Activated naive CD8-positive, alpha-beta T cell treated with anti-CD3 and anti-CD28 coated beads, Interleukin-2, amount 10 ng/mL, durations not matched to agents 7 days and 5 days (primary cell): ENCODE measurements at places on chromosomes 11 and 22. TPM values are rescaled to one million over a fixed set of nuclear protein-coding genes. Genes with fewer than 3 reads are reported as not detected.
A peak's percentile ranks its signal among the peaks of the same experiment; 100 is the strongest.

DNA sequence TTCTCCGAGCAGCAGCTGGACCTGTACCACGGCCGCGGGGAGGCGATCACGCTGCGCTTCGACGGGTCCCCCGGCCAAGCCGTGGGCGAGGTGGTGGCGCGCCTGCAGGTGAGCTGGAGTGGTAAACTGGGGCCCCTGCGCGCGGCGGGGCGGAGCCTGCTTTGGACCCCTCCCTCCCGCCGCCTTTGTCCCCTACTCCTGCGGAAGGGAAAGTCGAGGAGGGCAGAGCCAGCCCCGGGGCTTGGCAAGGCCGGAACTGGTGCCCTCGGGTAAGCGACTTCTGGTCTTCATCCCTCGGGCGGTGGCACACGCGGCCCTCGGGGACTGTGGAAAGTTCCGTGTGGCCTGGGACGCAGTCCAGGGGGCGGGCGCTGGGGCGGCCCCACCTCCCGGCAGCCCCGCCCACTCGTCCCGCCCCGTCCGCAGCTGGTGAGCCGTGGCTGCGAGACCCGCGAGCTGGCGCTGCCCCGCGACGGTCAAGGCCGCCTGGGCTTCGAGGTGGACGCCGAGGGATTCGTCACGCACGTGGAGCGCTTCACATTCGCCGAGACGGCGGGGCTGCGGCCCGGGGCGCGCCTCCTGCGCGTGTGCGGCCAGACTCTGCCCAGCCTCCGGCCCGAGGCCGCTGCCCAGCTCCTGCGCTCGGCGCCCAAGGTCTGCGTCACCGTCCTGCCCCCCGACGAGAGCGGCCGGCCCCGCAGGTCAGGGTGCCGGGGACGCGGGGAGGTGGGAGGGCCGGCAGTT is 9.2 kb downstream of the SIPA1 start:
- peaks cover 22% of the 10 kb centered on the region for H3K4me1 ChIP-seq
- H3K27ac ChIP-seq: no peak overlapping the region
- H3K27me3 ChIP-seq: no peaks in the 10 kb centered on the region
- H3K36me3 ChIP-seq: peaks cover 10% of the 10 kb centered on the region

Gene MGAT3
- 7.2 TPM for total RNA-seq

- no peak for DNase-seq
- no peak overlapping the region for H3K27ac ChIP-seq
- no peaks in the 10 kb centered on the region for H3K4me1 ChIP-seq
- H3K4me3 ChIP-seq: no peak overlapping the region
- H3K36me3 ChIP-seq: no peaks in the 10 kb centered on the region
Measured at GRCh38 chr22:19700790-19701419, 13.4 kb upstream of the SEPTIN5 start.

- H3K27ac ChIP-seq: no peak overlapping the region
- H3K4me3 ChIP-seq: no peak overlapping the region
- no peaks in the 10 kb centered on the region for H3K4me1 ChIP-seq
- H3K36me3 ChIP-seq: no peaks in the 10 kb centered on the region
- H3K27me3 ChIP-seq: no peaks in the 10 kb centered on the region
Measured at GRCh38 chr11:5102246-5102645, 32.9 kb downstream of the OR52E1 start.

Gene CASP1
- total RNA-seq: 93.6 TPM

DNA sequence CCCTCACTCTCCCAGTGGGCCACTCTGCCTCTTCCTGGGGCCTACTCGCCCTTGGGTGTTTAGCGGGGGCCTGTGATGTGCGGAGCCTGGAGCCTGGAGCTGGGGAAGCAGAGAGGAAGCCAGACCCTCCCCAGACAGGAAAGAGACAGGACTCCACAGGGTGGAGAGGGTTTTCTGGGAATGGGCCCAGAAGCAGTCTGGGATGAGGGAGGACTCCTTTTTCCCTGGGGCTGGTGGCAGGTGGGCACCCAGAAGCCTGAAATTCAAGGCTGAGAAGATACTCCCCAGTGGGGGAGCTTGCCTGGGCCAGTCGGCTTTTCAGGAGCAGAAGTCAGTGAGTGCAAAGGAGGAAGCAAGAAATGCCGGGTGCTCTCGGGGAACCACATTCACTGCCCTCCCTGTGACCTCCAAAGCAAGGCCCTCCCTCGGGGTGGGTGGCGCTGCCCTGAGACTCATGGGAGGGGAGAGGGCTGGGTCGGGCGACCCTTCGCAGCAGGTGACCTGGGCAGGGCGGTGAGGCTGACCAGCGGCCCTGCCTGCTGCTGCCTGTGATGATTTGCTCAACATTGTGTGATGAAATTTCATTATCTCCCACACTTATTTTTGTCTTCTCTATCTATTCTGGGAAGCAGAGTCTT is 1377.4 kb downstream of the BRD1 start:
- H3K27me3 ChIP-seq: no peaks in the 10 kb centered on the region
- H3K4me3 ChIP-seq: no peak overlapping the region
- no peak overlapping the region for H3K27ac ChIP-seq
- H3K36me3 ChIP-seq: no peaks in the 10 kb centered on the region
- no peaks in the 10 kb centered on the region for H3K4me1 ChIP-seq

GRCh38 chr11:47477753-47478152 is 28.8 kb upstream of the RAPSN start:
- H3K27me3 ChIP-seq: no peaks in the 10 kb centered on the region
- peaks cover 32% of the 10 kb centered on the region for H3K36me3 ChIP-seq
- DNase-seq: no peak
- no peak overlapping the region for H3K4me3 ChIP-seq

DNA sequence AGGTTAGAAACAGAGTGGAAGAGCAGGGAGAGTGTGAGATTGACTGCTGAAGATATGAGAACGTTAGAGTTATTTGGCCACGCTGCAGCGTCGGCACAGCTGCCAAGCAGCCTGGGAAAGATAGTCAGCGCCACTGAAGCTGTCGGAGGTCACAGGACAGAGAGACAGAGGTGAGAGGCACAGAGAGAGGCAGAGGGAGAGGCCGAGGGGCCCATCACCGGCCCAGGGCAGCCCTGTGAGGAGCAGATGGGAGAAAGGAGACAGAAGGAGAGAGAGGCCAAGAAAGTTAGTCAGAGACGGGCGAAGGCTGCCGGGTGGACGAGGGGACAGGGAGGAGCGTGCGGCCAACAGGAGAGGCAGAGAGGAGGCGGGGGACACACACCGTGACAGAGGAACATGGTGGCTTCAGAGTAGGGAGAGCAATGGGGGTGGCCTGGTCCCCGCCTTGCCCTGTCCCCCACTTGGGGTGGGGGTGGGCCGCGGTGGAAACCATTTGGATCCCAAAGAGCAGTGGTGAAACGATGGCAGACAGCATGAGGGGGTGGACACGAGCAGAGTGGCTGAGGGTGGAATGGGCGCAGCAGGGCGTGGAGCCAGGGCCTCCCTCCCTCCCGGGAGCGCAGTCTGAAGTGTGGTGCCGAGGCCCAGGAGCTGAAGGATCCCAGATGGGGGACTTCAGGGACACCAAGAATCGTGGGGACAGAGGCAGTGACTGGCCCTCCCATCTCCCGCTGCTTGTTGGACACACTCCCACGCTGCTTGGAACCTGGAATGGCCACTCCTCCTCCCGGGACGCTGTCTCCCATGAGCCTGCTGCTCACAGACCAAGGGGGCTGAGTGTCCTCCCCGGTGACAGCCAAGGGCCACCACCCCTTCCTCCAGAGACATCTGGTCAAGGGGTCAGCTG is 26.6 kb downstream of the LRRC10B start:
- no peak overlapping the region for H3K27ac ChIP-seq
- H3K27me3 ChIP-seq: peaks cover 12% of the 10 kb centered on the region
- DNase-seq: no peak

Gene OMP
- not detected for total RNA-seq

DNA sequence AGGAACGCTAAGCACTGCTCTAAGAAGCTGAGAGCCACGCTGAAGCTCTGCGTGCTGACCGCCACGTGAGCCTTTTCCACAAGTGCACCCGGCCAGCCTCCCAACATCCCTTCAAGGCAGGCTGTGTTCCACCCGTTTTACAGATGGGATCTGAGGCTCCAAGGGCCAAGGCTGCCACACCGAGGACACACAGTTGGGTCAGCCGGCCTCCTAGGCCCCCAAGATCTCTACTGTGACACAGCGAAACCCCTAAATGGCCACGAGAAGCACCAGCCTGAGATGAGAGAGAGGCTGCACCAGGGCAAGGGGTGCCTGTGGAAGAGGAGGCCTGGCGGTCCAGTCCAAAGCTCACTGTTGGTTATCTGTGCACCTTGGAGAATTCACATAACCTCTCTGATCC is 11.8 kb upstream of the CD5 start:
- H3K36me3 ChIP-seq: peaks cover 3% of the 10 kb centered on the region
- no peak for DNase-seq
- peaks cover 62% of the 10 kb centered on the region for H3K4me1 ChIP-seq
- peak overlapping the region; percentile 84 for H3K4me3 ChIP-seq

DNA sequence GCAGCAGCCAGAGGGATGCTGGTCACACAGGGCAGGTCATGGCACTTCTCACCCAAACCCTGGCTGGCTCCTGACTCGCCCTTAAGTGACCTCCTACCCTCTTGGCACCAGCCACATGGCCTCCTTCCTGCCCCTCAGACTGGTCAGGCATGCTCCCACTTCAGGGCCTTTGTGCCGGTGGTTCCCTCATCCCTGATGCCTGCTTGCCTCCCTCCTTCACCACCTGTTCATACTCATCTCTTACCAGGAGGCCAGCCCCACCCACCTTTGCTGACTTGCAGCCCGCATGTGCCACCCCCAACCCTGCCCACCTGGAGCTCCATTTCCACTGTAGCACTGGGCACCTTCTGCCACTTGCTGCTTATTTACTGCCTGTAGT is 20.1 kb downstream of the GNAZ start:
- peaks cover 11% of the 10 kb centered on the region for H3K4me1 ChIP-seq
- H3K4me3 ChIP-seq: no peak overlapping the region
- peaks cover 14% of the 10 kb centered on the region for H3K27me3 ChIP-seq
- DNase-seq: no peak
- no peaks in the 10 kb centered on the region for H3K36me3 ChIP-seq

DNA sequence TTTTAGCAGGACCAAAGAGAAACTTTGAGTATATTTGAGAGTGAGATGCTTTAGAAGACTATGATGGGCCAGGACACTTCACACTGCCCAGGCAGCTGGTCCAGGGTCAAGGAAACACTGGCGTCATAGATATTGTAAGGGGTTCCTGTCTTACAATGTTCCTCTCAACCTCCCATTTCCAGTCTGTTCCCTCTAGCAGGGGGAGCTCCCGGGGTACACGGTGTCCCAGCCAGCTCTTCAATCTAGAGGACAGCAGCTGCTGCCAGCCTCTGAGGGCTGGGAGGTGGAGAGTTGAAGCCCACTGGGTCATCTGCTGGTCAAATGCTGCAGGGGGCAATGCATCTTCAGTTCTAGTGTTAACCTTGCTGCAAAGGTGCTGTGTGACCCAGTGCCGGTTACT is 40.7 kb upstream of the TIMP3 start:
- H3K36me3 ChIP-seq: no peaks in the 10 kb centered on the region
- H3K4me1 ChIP-seq: no peaks in the 10 kb centered on the region
- H3K27me3 ChIP-seq: peaks cover 23% of the 10 kb centered on the region

DNA sequence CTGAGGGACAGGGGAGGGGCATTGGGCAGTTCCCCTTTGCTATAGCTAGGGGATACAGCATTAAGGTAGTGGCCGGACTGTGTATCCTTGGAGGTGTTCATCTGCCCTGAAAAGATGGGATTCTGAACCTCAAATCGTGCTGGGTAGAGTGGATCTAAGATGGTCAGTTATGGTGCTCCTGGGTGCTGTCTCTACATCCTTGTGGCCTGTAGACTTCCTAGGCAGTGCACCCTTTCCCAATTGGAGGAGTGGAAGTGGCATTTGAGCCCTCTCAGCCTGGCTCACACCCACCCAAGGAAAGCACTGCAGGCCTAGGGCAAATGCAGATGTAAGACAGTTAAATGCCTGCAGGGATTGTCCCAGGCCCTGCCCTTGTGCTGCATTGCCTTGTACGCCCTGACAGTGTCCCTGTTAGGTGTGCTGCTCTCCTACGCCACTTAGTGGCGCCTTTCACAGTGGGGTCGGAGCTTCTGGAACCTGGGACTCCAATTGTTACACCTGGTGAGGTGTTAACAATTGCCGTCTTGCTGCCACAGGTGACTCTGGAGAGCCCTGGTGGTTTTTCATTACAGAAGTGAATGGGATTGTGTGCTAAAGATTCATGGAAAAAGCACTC is 35.0 kb downstream of the PPFIBP2 start:
- H3K36me3 ChIP-seq: peaks cover 6% of the 10 kb centered on the region
- peaks cover 6% of the 10 kb centered on the region for H3K4me1 ChIP-seq
- no peak overlapping the region for H3K27ac ChIP-seq
- H3K27me3 ChIP-seq: no peaks in the 10 kb centered on the region

- DNase-seq: no peak
- H3K27ac ChIP-seq: no peak overlapping the region
- no peaks in the 10 kb centered on the region for H3K4me1 ChIP-seq
- no peaks in the 10 kb centered on the region for H3K36me3 ChIP-seq
Measured at GRCh38 chr11:7657306-7658025, 15.8 kb downstream of the CYB5R2 start.

Gene APOA5
- total RNA-seq: not detected

DNA sequence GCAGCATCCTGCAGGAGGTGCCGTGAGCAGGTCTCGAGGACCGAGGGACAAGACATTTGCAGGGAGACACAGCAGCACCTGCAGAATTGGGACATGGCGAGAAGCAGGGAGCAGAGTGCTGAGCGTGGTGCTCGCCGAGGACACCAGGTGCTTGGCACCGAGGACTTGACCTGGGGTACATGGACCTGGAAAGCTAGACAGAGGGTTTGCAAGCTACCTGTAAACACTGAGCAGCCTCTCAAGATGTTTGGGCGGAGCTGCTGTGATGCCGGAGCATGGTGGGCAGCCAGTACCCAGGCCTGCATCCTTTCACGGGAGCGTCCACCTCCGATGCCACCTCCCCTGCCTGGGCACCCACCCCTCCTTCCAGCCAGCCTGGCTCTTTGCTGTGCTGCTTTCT is 773.2 kb downstream of the TBC1D22A start:
- H3K36me3 ChIP-seq: no peaks in the 10 kb centered on the region
- H3K27me3 ChIP-seq: no peaks in the 10 kb centered on the region
- H3K27ac ChIP-seq: no peak overlapping the region
- H3K4me1 ChIP-seq: peaks cover 2% of the 10 kb centered on the region
- H3K4me3 ChIP-seq: no peak overlapping the region

- H3K4me3 ChIP-seq: no peak overlapping the region
- no peaks in the 10 kb centered on the region for H3K4me1 ChIP-seq
- no peaks in the 10 kb centered on the region for H3K27me3 ChIP-seq
- DNase-seq: no peak
- H3K36me3 ChIP-seq: no peaks in the 10 kb centered on the region
Measured at GRCh38 chr11:37914859-37915258, 1316.8 kb upstream of the RAG2 start.

GRCh38 chr22:27679693-27680488 is 121.7 kb downstream of the MN1 start:
- H3K4me3 ChIP-seq: no peak overlapping the region
- H3K27ac ChIP-seq: no peak overlapping the region

- peaks cover 18% of the 10 kb centered on the region for H3K4me1 ChIP-seq
- H3K27me3 ChIP-seq: peaks cover 4% of the 10 kb centered on the region
- peaks cover 5% of the 10 kb centered on the region for H3K36me3 ChIP-seq
- H3K4me3 ChIP-seq: peak overlapping the region; percentile 55
- DNase-seq: no peak
- peak overlapping the region; percentile 80 for H3K27ac ChIP-seq
Measured at GRCh38 chr11:7436657-7437056, 48.6 kb upstream of the OLFML1 start.

Gene OR2AT4
- not detected for total RNA-seq
